Activated CD4-positive, alpha-beta T cell treated with anti-CD3 and anti-CD28 coated beads, Interleukin-2, amount 50 U/mL, for 4 hours (primary cell): ENCODE measurements at places on chromosomes 7 and 10.

DNA sequence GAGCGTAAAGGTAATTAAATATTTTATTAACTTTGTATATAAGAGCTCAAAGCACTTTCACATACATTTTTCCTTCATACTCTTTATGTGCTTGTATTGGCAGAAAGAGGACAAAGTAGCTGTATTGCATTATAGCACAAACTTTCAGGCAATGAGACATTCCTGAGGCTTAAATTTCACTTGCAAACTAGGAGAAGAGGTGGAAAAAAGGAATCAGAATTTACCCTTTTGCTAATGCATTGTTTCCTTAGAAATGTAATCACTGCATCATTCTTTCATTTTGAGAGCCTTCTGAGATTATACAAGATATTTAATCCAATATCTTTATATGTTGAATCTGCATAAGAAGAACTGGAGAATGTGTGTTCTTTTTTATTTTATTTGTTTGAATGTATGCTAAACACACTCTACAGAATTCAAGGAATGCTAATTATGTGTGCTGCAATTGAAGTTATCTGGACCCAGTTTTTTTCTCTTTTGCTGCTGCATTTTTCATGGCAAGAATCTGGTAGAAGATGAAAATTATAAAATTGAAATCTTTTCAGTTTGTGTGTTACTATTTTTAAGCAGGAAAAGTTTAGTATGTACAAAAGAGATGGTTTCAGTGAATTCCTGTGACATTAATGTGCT, 185.1 kb downstream of the NXPH1 start:
- no peak for DNase-seq

GRCh38 chr10:80461208-80462183, 7.4 kb downstream of the TSPAN14 start:
- DNase-seq = no peak

- peak; percentile 56 for DNase-seq
Measured at GRCh38 chr10:43816351-43817321, 168.0 kb upstream of the ZNF32 start.

DNA sequence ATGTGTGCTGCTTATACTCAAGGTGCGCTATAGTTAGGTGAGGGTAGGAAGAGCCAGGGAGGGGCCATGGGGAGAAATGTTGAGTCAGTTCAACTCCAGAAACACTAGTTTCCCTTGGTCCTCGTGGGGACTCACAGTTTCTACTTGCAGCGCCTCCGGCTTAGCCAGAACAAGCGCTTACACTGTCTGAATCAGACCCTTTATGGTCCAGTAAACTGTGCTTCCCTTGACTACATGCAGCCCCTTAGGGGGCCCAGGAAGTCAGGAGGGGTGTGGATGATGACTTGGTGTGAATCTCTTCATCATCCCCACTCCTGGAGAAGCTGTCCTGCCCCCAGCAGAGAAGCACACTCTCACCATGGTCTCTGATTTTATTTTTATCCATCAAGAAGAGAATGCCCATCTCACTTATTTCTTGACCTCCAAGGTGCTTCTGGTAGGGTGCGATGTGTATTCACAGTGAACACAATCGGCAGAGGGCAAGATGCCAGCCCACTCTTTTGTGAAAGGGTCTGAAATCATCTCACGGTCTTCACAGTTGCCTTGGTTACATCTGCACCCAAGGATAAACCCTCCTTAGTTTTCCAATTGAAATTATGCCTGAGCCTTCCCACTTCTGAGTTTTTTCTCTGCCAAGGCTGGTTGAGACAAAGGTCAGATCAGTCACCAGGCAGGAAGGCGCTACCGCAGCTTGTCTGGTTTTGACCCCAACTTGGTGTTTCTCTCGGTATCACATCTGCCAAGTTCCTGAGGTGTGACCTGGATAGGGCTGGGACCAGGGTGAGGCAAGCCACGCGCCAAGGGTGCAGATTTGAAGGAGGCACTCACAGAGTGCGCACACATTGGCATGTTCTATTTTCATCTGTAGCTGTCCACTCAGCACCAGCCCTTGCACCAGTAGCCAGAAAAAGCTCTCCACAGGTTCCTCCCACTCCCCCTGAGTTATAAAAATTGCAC, 62.7 kb upstream of the LRRC4 start:
- DNase-seq = no peak

DNA sequence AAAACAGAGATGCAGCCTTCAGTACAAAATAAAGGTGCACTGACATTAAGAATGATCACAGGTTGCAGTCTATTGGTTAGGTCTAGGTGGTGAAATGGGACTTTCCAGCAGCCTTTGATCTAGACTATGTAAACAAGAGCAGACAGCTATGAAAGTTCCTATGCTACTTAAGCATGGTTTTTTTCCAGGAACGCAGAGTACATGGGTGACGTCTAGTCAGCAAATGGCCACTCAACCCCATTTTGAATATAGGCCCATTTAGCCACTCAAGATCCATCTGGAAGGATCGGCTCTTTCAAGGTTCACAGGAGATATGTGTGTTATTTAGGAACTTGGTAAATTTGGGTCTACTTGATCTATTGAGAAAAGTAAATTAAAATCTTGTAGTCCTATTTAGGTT, 1424.6 kb upstream of the LRRTM3 start:
- DNase-seq = no peak

- no peak for DNase-seq
Measured at GRCh38 chr10:5159126-5159525, 25.8 kb downstream of the AKR1C8 start.

- DNase-seq = no peak
Measured at GRCh38 chr10:44030132-44030531, 354.8 kb downstream of the CXCL12 start.

DNA sequence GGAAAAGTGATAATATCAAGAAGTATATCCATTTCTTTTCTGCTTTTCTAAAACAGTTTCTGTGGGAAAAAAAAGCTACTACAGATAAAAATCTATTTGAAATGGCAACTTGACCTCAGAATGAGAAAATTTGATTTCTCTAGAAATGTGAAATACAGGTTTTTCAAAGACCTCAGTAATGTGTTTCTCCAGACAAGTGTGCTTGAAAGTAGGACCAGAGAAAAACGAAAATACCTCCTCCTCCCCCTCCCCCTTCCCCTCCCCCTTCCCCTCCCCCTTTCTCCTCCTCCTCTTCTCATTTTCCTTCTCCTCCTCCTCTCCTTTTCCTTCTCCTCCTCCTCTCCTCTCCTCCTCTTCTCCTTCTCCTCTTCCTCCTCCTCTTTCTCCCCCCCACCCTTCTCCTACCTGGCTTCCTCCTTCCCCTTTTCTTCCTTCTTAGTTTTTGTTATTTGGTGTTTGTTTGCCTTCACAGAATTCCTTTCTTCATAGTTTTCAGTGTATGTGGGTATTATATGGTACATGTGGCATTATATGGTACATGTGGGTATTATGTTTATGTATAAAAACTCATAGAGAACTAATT, 179.4 kb downstream of the CDK14 start:
- no peak for DNase-seq

GRCh38 chr10:114427124-114427852, 23.0 kb upstream of the AFAP1L2 start:
- DNase-seq = no peak

DNA sequence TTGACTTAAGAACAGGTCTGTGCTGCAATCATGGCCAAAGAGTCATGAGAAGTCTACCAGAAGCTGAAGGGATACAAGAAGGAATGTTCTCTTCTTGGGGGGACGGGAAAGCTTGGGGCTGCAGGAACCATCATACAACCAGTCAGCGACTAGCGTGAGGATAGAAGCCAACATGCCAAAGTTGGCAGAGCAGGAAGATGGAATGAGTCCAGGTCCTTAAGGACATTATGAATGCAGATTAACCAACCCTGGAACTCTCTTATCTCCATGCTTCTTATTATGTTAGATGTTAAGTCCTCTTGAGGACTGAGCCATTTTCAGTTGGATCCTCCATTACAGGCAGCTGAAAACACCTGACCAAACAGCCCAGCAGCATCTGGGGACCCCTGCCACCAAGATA, 17.2 kb upstream of the CACUL1 start:
- no peak for DNase-seq

GRCh38 chr10:100479037-100479436, 16.2 kb downstream of the WNT8B start:
- DNase-seq = no peak

GRCh38 chr7:130669085-130669700, 645 bp upstream of the COPG2 start:
- peak; percentile 0 for DNase-seq

DNA sequence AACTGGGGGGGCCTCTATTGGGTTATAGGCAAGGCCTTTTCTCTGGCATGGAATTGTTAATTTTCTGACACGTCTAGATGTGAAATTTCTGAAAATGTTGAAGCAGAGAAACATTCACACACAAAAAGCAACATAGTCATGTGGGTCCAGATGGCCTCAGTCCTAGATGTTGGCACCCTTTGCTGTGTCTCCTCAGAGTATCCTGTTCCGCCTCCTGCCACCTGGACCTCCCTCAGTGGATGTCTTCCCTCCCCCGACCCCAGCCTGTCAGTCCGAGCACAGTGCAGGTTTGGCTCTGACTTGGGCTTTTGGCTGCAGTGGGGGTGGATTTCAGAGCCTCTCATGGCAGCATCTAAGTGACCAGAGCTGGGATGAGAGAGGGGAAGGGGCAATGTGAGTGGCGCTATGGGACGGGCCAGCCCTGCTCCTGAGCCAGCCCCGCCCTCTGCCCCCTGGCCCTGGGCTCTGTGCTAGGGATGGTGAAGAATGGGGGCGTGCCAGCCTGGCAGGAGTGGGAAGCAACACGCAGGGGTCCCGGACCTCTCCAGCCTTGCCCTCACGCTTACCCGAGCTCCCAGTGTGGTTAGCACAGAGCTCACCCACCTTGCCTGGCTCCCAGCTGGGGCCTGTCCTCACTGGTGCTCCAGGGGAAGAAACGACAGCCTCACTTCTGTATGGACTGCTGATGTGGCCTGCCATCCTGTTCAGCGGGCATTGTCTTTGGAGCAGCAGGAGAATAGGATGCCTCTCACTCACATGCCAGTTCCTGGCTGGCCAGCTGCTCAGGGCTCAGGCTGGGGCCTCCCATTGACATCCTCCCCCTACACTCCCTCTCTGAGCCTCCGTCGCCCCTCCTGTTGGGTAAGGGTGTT, 6.2 kb downstream of the ATP6V0E2 start:
- DNase-seq = no peak

GRCh38 chr10:3714531-3714930, 70.5 kb downstream of the KLF6 start:
- DNase-seq = no peak

DNA sequence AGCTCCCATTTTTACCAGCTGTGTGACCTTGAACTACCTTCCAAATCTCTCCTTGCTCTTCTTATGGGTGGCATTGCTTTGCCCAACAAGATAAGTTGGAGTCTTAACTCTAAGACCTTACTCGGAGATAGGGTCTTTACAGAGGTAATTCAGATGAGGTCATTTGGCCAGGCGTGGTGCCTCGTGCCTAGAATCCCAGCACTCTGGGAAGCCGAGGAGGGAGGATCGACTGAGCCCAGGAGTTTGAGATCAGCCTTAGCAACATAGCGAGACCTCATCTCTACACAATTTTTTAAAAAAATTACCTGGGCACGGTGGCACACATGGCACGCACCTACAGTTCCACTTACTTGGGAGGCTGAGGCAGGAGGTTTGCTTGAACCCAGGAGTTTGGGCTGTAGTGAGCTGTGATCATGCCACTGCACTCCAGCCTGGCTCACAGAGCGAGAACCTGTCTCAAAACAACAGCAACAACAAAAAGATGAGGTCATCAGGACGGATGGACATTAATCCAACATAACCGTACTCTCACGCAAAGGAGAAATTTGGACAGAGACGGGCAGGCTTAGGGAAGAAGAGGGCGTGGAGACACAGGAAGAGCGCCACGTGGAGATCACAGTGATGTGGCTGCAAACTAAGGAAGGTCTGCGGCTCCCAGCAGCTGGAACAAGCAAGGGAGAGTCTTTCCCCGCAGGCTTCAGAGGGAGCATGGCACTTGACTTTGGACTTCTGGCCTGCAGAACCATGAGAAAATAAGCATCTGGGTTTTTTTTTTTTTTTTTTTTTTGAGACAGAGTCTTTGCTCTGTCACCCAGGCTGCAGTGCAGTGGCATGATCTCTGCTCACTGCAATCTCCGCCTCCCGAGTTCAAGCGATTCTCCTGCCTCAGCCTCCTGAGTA, 122.3 kb upstream of the CARD11 start:
- no peak for DNase-seq

DNA sequence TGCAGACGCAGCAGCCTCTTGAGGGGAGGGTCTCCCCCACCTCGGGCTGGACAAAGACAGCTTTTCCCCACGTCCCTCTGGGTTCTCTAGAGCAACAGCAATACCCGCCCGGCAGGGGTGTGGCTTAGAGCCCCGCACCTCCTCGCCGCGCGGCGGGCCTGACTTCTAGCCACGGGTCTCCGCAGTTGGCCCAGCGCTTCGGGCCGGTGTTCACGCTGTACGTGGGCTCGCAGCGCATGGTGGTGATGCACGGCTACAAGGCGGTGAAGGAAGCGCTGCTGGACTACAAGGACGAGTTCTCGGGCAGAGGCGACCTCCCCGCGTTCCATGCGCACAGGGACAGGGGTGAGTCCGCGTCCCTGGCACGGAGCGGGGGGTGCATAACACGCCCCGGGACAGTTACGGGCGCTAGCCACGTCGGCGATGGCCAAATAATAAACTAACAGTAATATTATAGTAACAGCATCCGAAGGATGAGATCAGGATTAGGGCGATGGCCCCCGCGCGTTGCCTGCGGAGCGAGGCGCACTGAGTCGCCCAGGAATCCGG, 1.2 kb downstream of the CYP2E1 start:
- DNase-seq = no peak

GRCh38 chr7:51639661-51640334, 323.2 kb upstream of the COBL start:
- no peak for DNase-seq

- no peak for DNase-seq
Measured at GRCh38 chr10:43857931-43858315, 209.2 kb upstream of the ZNF32 start.

DNA sequence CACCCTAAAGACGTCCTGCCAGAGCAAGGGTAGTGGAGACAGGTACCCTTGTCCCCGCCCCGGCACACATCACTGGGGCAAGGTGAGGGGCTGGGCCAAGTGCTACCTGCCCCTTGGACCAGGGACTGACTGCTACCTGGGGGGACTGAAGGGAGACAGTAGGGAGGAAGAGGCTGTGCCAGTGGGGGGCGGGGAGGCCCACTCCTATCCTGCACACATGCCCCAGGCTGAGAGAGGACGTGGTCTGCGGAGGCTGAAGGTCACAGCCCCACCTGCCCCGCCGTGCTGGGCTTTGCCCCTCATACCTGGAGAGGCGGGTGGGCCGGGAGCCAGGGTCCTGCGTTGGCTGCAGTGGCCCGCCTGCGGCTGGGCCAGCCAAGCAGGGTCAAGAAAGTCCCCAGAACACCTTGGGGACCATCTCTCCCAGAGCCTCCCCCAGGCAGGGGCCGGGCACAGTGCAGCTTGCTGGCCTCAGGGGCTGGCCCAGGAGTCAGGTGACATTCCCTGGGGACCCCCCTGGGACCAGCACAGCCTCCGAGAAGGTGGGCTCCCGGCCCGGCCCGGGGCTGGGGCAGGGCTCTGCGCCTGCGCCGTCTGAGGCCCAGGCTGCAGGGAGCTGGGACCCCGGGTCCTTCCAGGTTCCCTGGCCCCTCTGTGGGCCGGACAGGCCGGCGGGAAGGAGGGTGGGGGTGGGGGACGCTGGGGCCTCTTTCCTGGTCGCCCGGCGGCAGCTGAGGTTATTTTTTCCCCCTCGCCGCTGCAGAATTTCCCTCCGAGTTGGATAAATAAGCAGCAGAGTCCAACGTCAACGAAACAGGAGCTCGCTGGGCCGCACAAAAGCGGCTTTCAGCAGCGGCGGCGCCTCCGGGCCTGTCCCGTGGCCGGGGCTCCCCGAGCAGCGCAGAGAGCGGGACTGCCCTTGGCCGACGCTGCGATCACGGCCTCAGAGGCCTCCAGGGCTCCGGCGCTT, 9.8 kb upstream of the FZD9 start:
- no peak for DNase-seq
